ENCODE measurements at places on chromosomes 4 and X. TPM values are rescaled to one million over a fixed set of nuclear protein-coding genes. Genes with fewer than 3 reads are reported as not detected.

DNA sequence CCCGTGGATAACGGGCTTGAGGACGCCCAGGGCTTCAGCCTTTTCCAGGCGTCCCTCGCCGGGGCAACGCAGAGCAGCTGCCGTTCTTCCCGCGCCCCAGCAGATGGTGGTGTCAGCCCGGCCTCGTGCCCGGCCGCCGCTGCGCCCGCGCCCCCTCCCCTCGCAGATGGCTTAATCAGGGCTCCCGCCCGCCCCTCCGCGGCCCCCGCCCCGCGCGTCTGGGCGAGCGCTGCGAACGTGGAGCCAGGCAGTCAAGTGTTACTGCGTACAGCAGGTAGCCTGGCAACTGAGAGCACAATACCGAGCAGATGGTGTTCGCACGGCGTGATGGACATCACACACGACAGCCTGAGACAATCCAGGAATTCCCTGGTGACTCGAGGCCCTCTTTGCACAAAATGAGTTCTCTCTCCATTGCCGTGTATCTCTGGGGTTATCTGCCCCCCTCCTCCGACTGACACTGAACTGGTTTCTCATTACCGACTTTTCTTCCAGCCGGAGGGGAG, 69.3 kb downstream of the MGST2 start:
- DNase-seq = peak; percentile 73

SH3RF1 gene
- total RNA-seq = 18.4 TPM

- peak; percentile 55 for DNase-seq
Observed at GRCh38 chr4:161577579-161578301, 586.1 kb downstream of the FSTL5 start.

GRCh38 chr4:138796761-138797160, 218.8 kb upstream of the NOCT start:
- no peak for DNase-seq

- no peak for DNase-seq
Observed at GRCh38 chr4:97015301-97015700, 1128.0 kb downstream of the STPG2 start.

GRCh38 chrX:103730147-103730795, 19.6 kb downstream of the TMEM31 start:
- DNase-seq = no peak

DNA sequence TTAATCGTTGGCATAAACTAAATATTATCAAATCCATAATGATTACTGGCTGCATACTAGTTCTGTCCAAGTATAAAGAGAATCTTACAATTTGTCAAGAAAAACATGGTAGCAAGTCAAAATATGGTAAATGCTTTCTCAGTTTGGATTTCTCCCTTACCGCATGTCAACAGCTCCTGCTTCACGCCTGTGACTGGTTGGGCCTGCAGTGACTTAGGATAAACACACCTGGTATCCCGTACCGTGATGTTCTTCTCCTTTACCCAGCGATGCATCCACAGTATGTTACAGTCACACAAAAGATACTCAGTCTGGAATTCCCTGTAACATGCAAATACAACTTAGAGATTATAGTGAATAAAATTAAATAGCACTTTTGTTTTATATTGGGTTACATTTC, 71.1 kb downstream of the ADGRA3 start:
- DNase-seq = no peak

- no peak for DNase-seq
Observed at GRCh38 chr4:99054428-99054994, 34.1 kb downstream of the ADH5 start.

CLDN2 gene
- not detected for total RNA-seq

GRCh38 chrX:30930143-30930542, 41.1 kb upstream of the TAB3 start:
- no peak for DNase-seq

CTAG1B gene
- total RNA-seq = not detected

GLRA2 gene
- not detected for total RNA-seq

OPRPN gene
- not detected for total RNA-seq

GPRASP3 gene
- 11.4 TPM for total RNA-seq

F11 gene
- total RNA-seq = not detected

DNA sequence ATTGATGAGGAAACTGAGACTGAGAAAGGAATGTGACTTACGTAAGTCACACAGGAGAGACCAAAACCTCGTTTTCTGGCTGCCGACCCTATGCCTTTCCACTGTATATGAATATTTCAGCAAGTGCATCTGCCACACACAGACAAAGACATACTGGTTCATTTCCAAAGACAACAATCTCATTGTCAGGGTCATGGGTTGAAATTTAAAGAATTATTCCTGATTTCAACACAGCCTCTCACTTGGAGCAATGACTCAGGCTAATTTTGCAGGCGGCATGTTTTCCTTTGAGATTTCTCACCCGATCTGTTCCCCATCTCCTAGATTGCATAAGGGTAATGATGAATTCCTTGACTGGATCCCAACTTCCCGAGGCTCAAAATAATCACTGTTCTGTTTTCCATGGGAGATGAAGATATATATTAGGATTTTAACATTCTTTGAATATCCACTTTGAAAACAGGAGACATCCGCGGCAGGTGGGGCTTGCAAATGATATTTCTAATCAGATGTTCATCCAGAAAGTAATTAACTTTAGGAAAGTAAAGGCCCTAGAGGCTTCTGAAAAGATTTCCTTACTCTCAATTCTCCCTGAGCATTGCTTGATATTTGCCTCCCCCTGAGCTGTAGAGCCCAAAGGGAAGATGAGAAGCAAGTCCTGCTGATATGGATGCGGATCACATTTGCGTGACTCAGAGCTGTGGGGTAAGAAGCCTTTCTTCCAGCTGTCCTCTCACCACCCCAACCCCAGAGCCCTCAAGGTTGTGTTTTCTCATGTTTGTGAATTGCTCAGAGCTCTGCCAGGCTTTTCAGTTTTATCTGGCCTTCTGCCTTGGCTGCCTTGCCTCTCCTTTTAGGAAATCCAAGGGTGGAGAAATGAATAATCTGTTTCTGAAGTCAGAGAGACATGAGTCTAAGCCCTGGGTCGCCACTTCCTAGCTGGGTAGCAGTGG, 361.1 kb upstream of the BOD1L1 start:
- no peak for DNase-seq

- DNase-seq = no peak
Observed at GRCh38 chr4:11182586-11183355, 245.9 kb downstream of the HS3ST1 start.

PRRG3 gene
- total RNA-seq = not detected

- DNase-seq = no peak
Observed at GRCh38 chrX:115229337-115230003, 4.4 kb downstream of the LRCH2 start.

- no peak for DNase-seq
Observed at GRCh38 chr4:81804849-81805248, 333.1 kb upstream of the RASGEF1B start.

DNA sequence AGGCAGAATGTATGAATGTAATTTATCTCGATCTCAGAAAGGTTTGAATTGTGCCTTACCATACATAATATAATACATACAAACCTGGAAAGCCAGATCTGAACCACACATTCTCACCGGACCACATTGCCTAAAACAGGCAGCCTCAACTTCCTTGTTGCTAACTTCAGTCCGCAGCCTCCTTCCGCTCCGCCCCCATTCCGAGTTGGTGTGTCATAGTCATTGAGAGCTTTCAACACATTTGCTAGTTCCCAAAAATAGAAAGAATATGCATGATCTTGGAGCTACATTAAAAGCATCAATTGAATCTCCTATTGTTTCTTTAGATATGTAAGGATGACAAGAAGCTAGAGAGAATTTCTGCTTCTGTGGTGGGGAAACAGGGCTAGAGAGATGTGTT, 127.2 kb downstream of the ARHGEF9 start:
- DNase-seq = no peak

DNA sequence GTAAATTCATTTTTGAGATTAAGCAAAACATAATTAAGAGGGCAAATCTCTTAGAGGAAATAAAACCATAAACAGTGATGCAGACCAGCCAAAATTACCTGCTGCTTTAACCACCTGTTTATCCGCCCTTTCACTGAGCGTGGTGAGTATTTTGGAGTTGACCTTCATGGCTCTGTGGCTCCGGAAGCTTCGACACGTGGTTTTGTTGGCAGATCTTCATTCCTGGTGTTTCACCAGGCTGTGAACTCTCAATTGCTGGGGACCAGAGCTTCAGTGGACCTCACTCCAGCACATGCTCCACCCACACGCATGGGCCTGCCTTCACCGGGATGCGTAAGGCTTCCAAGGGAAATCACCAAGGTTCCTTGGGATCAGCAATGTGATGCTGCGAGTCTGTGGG, 83.8 kb downstream of the FHDC1 start:
- no peak for DNase-seq

DNA sequence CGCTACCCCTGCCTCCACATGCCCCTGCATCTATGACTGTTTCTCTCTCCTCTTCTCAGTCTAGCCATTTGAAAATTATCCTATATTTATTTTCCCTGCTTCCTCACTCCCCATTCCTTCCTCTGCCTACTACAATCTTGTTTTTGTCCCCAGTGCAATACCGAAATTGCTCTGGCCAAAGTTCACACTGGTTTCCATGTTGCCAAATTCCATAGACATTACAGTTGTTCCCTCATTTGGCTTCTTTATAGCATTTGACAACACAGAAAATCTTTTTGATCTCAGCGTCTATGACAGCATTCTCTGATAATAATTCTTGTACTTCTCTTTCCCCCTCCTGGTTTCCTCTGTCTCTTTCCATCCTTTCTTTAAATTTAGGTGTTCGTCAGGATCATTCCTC, 99.4 kb downstream of the GPR82 start:
- DNase-seq = no peak

DNA sequence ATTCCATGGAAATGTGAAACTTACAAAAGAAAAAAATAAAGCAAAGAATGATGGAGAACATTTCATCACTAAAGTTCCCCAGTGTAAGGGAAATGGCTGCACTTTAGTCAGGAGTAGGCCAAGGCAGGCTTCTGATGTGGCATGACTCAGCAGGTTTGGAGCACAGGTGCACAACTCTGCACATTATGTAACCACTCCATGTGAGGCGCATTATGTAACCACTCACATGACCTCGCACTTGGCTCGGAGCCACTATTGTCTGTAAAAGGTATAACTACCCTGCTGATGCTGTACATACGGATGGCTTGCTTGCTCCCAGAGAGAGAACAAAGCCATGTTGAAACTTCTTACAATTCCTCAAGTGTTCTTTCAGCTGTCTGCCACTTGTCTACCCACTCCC, 727.6 kb downstream of the TRAM1L1 start:
- no peak for DNase-seq

DNA sequence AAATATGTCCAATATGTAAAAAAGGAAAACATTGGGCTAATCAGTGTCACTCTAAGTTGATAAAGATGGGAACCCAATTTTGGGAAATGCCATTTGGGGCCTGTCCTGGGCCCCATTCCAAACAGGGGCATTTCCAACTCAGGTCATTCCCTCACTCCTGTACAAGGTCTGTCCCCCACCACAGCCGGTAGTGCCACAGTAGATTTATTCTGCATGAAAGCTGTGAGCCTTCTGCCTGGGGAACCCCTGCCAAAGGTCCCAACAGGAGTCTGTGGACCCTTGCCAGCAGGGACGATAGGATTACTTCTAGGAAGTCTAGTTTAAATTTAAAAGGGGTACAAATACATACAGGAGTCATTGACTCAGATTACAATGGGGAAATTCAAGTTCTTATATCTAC, 317.6 kb upstream of the GNPDA2 start:
- DNase-seq = no peak

SRPX2 gene
- 73.3 TPM for total RNA-seq

GRIA2 gene
- not detected for total RNA-seq
